ENCODE measurements at places on chromosomes 12 and 14.
A peak's percentile ranks its signal among the peaks of the same experiment; 100 is the strongest.

- no peak for DNase-seq
Measured at GRCh38 chr12:108390495-108391203, 51.5 kb upstream of the CMKLR1 start.

DNA sequence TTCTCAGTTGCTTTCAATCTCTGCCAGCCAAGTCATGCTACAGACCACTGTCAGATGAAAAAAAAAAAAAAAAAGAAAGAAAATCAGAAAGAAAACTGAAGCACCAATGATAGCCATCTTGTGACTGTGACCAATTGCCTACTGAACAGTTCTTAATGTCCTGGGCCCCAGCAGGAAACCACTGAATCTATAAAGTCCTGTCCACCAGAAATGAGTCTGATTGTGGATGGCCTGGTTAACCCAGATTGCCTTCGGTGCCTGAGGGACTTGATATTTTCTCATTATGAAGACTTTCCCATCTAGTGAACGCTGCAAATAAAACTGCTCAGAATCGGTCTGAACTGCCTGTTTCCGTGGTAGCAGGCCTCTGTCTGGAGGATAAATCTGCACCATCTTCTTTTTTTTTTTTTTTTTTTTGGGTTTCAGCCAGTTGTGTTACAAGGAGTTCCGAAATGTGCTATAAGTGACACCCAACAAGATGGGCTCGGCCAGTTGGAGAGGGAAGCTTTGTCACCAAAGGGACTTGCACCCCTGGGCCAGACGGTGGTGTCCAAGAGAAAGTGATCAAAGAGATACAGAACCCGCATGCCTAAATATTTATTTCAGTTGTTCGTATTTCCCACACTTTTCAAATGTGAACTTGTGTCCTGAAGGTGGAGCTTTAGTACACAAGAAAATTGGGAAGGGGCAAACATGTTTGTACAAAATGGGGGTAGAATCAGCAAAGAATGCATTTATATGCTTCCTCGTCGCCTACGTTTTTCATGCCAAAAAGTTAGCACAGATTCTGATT, 3.0 kb upstream of the PLXNC1 start:
- DNase-seq: no peak

- no peak for DNase-seq
Measured at GRCh38 chr14:100880271-100881101, 23.0 kb downstream of the RTL1 start.

DNA sequence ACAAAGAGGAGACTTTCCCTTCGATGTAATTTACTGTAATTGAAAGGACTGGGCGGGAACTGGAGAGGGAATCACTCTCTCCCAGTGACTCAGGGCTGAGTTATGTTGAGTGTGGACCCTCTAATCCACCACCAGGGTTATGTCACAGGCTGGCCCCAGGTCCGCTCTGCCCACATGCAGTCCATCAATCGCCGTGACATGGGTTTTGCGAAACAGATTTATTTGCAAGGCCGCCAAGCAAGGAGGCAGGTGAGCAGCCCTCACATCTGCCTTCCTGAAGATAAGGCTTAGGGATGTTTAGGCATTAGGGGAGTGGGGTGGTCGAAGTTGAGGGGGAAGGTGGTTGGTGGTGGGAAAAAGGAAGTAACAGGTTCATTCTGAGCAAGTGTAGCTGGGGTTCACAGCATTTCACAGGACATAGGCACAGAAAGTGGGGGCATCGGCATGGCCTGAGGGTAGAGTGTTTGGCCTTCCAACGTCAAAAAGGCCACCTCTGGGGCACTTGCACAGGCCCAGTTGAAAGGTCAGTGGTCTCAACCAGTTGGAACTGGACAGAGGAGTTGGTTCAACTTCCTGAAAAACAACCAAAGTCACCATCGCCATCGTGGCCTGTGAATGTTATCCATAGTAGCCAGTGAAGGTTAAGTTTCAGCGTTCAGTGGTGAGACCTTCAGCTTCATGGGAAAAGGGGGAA, 66.9 kb downstream of the DNAH10 start:
- DNase-seq: no peak

- no peak for DNase-seq
Measured at GRCh38 chr14:60647837-60648248, 1.4 kb downstream of the SIX1 start.

GRCh38 chr12:116199160-116199706, 78.3 kb downstream of the MED13L start:
- no peak for DNase-seq

- no peak for DNase-seq
Measured at GRCh38 chr14:68482772-68483395, 310.0 kb downstream of the ZFP36L1 start.

- no peak for DNase-seq
Measured at GRCh38 chr12:104410326-104410725, 46.4 kb upstream of the CHST11 start.

DNA sequence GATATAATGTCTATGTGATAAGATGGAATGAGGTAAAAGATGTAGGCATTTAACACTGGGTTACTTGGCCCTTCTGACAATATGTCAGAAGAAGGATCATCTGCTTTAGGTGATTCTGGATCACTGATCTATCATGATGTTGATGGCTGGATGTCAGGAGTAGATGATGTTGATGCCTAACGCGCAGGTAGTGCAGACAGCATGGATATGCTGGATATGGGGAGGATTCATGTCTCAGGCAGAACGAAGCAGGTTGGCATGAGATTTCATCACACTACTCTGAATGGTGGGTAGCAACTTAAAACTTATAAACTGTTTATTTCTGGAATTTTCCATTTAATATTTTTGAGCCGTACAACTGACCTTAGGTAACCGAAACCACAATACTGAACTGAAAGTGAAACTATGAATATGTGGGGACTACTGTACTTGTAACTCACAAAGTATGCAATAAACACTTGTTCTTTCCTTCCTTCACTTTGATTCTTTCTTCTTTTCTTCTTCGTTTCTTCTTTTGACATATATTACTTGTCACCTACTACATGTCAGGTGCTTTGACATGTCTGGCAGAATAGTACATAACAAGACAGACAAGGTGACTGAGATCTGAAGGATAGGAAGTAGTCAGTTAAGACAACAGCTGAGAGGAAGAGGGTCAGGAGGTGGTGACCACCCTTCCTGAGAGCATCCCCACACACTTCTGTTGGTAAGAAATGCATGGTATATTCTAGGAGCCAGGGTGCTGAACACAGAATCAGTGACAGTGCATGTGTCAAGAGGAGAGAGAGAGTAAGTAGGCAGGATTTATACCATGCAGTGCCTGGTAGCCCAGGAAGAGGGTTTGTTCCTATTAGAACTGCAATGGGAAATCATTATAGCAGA, 238.8 kb downstream of the PPFIA2 start:
- DNase-seq: no peak

DNA sequence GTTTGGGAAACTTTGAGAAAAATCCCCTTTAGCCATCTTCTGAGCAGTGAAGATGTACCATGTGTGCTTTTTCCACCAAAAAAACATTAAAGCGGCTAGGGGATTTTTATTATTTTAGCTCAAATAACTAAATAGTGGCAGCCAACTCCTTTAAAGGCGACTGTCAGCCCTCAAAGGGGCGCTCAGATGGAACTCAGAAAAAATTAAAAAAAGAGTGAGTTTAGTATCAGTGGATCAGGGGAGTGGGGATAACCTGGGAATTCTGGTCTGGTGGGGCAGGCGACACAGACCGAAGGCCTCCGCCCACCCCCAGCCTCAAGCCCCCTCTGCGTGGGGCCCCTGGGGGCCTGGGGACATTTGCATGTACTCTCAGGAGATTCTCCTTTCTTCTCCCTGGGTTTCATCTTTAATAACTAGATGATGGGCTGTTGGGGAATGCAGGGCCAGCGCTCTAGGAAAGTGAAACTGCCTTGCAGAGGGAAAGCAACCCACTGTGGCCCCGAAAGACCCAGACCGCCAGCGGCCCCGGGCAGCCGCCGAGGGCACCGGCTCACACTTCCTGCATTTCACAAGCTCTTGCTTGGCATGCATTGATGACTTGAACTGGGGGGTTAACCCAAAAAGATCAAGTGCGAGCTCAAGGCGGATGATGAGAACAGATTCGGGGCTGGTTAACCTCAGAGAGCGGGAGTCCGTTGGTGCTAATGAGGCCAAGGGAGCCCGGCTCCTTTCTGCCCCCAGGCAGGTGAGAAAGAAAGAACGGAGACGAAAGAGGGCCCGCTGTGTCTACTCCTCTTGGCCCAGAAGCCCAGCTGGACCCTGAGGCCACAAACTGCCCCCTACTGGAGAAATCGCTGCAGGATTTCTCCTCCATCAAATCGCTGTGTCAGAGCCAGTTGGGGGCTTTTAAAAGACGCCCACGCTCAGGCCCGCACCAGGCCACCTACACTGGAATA, 7.3 kb upstream of the BATF start:
- peak; percentile 51 for DNase-seq

DNA sequence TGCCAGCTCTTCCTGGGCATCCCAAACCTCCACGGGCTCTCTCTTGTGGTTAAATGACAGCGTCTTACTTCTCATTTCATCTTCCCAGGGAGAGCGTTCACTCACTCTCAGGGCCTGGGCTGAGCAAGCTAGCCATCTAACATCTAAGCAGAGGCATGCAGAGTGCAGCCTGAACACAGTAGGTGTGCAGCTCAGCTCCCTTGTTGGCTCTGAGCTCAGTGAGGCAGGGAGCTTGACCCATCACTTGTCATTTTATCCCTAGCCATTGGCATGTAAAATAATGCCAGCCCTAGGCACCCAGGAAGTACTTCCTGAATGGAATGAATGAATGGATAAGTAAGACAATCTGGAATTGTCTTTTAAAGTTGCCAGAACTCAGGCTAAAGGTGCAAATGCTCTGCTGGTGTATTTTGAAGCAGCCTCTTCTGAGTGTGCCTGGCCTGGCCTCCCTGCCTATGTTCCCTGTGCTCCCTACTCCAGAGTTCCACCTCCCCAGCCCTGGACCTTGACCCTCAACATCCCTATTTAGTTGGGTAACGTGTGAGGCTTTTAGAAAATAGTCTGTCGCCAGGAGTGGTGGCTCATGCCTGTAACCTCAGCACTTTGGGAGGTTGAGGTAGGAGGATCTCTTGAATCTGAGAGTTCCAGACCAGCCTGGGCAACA, 9.5 kb upstream of the MEG3 start:
- DNase-seq: peak; percentile 9

- DNase-seq: no peak
Measured at GRCh38 chr14:94121485-94121884, 7.9 kb downstream of the IFI27L2 start.

DNA sequence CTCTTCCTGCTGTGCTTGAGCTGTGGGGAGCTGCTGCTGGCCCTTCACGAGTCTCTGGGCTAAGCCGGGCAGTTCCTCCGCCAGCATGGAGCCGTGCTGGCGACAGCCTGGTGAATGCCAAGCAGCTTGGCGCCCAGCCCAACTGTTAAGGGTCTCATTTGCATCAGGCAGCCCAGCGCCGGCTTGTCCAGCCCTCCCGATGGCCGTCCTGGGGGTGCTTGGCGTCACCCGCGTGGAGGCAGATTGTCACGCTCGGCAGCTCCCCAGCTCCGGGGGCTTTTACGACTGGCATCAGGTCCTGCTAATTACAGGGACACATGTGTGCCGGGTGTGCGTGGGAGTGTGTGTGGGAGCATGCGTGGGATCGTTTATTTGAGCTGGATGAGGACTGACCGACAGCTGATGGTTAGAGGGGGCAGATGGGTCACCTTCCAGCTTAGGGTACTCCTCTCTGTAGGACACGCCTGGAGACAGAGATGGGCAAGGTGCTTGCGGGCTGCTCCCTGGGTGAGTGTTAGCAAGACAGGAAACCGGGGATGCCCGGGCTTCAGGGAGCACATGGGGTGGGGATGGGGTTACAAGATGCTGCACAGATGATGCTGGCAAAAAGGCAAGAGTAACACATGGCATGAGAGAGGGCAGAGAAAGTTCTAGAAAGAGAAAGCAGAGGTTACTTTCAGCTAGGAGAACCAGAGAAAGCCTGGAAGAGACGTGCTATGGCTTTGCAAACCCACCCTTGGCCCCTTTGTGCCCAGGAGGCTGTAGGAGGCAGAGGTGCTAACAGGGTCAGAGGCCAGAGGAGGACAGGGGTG, 64.1 kb downstream of the KIF26A start:
- DNase-seq: no peak

GRCh38 chr14:63006531-63006930, 38.7 kb downstream of the KCNH5 start:
- DNase-seq: no peak

DNA sequence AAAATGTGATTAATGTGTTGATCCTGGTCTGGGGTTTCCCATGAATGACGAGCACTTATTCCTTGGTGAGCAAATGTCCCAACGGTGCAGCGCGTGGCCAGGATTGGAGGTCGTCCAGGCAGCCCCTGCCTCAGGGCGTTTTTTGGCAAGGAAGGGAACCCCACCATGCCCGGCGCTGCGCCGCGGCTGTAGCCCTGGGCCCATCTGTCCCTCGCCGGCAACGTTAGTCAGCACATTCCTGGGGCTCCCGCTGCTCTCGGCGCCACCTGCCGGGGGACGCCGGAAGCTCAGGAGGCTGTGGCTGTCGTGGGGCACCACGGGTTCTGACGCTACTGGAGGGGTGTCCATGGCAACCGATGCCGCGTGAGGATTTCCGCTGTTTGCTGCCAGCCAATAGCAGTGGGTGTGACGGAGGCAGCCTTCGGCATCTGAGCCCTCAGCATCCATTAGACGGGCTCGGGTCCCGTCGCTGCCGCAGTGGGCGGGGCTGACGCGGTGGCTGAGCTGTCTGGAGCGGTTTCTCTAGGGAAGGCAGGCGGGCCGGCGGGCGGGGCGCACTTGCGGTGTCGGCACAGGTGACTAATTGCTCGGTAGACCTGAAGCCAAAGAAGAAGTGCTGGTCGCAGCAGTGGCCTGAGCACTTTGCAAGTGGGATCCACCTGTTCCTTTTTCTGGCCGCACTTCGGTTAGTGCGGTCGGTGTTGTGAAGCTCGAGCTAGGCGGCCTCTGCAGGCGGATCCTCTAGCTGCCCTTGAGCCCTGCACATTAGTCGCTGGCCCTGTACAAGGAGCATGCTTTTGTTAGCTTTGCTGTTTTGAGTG, 29.5 kb downstream of the RAB35 start:
- DNase-seq: peak; percentile 98

DNA sequence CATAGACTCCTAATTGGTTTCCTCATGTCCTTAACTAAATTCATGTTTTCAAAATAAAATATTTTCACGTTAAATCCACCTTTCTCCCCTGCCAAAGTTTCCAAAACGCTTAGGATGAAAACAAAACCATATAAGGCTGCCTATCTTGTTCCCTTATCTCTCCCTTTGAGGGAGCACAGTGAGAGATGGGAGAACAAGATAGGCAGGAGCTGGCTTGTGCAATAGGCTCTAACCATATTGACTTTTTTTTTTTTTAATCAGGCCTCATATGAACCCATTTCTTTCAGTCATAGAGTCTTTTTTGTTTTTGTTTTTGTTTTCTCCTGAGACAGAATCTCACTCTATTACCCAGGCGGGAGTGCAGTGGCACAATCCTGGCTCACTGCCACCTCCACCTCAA, 184.9 kb downstream of the NRXN3 start:
- no peak for DNase-seq

GRCh38 chr12:49296836-49297694, 2.1 kb downstream of the PRPH start:
- DNase-seq: no peak

GRCh38 chr14:27672047-27672446, 1074.2 kb upstream of the NOVA1 start:
- peak; percentile 16 for DNase-seq
